Activated T-helper 1 cell treated with anti-CD3 and anti-CD28 coated beads, Interleukin-2, amount 50 U/mL, for 16 hours (primary cell): ENCODE measurements at places on chromosomes 7 and 10.

DNA sequence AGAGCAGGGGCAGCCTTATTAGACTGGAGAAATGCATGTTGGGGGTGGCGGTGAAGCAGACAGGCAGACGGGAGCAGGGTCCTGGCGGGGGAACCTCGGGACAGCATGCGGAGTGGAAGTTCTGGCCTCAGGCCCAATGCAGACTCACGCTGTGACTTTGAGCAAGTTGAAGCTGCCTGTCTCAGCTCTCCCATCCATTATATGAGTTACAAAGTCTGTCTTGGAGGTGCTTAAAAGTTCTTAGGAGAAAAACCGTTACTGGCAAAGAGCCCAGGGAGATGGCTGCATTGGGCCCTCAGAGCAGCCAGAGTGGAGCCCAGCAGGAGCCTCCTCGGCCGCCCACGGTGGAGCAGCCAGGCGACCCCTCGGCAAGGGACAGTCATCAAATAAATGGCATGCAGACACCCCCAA is 509.5 kb downstream of the PLXNA4 start:
- no peak for DNase-seq

DNA sequence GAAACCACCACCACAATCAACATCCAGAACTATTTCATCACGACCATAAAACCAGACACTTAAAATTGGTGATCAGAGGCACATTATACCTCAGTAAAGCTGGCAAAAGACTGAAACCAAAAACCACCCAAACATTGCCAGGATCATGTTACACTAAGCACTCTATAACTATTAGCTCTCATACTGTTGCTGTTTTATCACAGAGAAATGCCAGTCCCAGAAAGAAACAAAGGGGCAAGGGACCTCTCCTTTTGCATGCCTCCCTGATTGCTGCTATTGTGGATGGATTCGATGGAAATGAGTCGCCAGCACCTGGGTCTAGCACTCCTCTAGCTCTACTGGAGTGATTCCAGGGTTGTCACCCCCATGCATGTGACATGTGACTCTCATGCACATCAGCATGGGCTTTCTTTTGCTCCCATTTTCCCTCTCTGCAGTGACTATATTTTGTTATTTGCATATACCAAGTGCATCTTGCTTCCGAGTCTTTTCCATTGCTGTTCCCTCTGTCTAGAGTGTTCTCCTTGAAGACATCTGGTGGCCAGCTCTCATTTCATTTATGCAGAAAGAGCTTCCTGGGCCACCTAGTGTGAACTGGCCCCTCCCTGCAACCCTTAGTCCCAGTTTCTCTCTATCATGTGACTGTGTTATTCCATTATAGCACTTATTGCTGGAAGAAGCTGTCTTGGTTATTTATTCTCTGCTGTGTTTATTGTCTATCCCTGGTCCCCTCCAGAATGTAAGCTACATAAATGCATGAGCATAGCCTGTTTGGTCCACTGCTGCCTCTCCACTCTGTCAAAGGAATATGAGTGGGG is 300.6 kb downstream of the PLXNA4 start:
- no peak for DNase-seq

DNA sequence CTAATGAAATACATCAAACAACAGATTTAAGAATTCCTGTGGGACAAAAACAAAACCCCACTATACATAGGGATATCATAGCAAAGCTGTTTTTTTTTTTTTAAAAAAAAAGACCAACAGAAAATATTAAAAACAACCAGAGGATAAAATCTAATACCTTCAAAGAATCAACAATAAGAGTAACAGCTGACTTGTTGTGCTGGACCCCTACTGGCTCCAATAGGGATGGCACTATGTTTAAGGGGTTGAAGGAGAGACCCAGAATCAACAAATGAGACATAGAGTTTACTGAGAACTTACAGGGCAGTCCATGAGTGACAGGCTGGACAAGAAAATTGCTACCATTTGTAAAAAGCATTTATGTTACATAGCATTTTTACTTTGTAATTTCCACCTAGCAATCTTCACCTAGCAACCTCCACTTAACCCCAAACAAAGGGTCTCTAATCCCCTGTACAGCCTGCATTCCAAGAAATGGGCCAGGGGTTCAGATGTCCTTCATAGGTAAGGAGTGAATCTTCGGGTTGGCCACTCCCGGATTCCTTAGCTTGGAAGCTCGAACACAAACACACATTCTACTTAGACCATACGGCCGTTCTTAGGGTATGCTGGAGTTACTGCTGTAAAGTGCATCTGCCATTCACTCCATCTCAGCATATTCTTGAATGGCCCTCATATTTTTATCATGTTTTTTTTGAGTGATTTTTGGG is 25.8 kb downstream of the ASZ1 start:
- DNase-seq, result no peak

GRCh38 chr7:90187507-90188050 is 24.0 kb upstream of the STEAP2 start:
- DNase-seq, result no peak

GRCh38 chr7:1649751-1650326 is 20.2 kb upstream of the ELFN1 start:
- no peak for DNase-seq

- DNase-seq, result no peak
Measured at GRCh38 chr7:92674379-92674778, 84.2 kb upstream of the FAM133B start.

- no peak for DNase-seq
Measured at GRCh38 chr10:80473096-80473657, 19.1 kb downstream of the TSPAN14 start.

DNA sequence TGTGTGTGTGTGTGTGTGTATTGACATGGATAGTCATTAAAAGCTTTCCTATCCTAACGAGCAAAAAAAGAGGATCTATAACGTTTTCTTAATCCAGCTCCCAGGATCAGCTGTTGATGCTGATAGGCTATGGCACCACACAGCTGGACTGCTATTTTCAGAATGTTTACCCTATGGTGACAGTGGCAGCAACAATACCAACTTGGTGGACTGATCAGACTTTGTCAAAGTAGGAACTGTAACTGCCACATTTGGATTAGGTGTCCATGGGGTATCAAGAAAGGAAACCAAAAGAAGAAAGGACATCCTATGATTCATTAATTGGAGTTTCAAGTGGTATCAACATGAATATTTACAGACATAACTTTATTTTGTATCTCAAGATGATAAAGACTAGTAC is 2.7 kb upstream of the CLEC5A start:
- DNase-seq, result no peak

GRCh38 chr7:19852192-19852591 is 78.8 kb upstream of the TMEM196 start:
- no peak for DNase-seq

GRCh38 chr10:9656386-9656785 is 1361.3 kb upstream of the CELF2 start:
- no peak for DNase-seq

GRCh38 chr10:29600067-29600466 is 34.7 kb downstream of the SVIL start:
- DNase-seq, result no peak

- no peak for DNase-seq
Measured at GRCh38 chr10:55897490-55897921, 463.6 kb downstream of the ZWINT start.

DNA sequence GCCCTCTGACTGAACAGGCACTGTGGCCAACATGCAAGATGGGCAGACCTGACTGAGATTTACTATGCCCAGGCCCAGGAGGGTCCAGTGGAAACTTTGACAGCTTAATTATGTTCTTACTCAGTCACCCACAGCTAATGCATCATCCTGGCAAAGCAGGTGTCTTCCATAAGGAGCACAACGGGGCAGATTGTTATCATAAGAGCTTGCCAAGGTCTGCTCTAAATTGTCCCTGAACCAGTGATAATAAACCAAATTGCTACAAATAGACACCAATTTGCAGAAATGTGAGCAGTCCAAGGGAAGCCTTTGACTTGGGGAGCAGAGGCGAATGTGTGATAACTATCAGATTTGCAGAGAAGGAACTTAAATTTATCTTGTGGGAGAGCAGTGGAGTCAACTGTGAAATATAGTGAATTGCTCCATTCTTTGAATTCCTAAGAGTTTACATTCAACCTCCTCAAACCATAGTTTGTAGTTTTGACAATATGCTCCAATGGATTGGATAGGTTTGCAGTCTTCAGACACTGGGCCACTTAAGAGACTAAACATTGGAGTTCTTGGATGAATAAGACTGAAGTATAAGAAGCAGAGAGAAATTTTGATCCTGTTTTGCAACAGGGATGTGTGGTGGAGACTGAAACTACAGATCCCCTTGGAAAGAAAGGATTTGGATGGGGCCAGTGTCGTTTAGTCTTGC is 494.7 kb downstream of the CCSER2 start:
- DNase-seq, result no peak

- DNase-seq, result no peak
Measured at GRCh38 chr7:23594879-23595604, 2.1 kb upstream of the CCDC126 start.

GRCh38 chr10:115882021-115882420 is 391.0 kb downstream of the GFRA1 start:
- DNase-seq, result no peak

DNA sequence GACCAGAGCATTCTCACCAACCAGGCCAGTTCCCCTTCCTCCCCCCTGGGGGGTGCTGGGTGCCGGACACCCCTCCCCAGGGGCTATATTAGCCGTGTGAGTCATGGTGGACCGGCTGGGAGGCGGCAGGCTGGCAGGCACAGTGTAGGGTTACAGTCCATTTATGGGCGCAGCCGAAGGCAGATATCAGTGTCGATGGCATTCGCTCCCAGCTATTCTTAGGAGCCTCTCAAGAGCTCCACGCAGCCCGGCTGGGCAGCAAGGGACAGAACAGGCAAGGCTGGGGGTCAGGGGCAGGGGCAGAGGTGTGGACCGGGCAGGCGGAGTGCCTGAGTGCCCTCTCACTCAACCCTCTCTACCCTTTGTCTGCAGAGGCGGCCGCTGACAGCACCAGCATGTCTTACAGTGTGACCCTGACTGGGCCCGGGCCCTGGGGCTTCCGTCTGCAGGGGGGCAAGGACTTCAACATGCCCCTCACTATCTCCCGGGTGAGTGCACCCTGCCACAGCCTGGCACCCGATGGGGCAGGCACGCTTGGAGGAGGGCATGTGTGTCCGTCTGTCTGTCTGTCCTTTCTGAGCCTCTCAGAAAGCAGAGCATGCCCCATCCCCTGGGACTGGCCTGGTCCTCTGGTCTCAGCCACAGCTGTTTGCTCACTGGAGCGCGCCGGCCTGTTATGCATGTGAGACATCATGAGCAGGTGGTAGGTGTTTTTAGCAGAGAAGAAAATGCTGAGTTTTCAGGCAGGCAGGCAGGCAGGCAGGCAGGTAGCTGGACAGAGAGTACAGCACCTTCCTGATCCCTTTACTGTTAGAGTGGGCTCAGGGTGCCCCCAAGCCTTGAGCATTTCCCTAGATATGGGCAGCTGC is at the start of gene LDB3:
LDB3 (plus strand) TSS at position 215 of the 869 bp plus-strand sequence; CDS start at position 396, 181 bp downstream.
- DNase-seq, result no peak

- DNase-seq, result no peak
Measured at GRCh38 chr10:132096863-132097478, 31.2 kb downstream of the JAKMIP3 start.

GRCh38 chr7:28389504-28390395 is 22.6 kb upstream of the CREB5 start:
- no peak for DNase-seq

- DNase-seq, result no peak
Measured at GRCh38 chr7:4807598-4808016, 32.2 kb downstream of the AP5Z1 start.

- DNase-seq, result no peak
Measured at GRCh38 chr7:127961786-127962453, 69.3 kb downstream of the LRRC4 start.

DNA sequence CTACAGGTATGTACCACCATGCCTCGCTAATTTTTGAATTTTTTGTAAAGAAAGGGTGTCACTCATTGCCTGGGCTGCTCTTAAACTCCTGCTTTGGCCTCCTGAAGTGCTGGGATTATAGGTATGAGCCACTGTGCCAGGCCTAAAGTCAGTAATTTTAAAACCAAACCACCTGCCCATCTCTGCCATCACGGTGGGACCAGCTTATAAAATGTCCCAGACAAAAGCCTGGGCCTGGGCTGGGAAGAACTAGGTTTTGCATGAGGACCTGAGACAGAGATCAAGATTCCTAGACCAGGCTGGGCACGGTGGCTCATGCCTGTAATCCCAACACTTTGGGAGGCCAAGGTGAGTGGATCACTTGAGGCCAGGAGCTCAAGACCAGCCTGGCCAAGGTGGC is 395.6 kb downstream of the CALN1 start:
- DNase-seq, result no peak

GRCh38 chr7:38671911-38672905 is 41.0 kb upstream of the AMPH start:
- DNase-seq, result no peak

- DNase-seq, result no peak
Measured at GRCh38 chr10:77556990-77557601, 80.5 kb downstream of the KCNMA1 start.

DNA sequence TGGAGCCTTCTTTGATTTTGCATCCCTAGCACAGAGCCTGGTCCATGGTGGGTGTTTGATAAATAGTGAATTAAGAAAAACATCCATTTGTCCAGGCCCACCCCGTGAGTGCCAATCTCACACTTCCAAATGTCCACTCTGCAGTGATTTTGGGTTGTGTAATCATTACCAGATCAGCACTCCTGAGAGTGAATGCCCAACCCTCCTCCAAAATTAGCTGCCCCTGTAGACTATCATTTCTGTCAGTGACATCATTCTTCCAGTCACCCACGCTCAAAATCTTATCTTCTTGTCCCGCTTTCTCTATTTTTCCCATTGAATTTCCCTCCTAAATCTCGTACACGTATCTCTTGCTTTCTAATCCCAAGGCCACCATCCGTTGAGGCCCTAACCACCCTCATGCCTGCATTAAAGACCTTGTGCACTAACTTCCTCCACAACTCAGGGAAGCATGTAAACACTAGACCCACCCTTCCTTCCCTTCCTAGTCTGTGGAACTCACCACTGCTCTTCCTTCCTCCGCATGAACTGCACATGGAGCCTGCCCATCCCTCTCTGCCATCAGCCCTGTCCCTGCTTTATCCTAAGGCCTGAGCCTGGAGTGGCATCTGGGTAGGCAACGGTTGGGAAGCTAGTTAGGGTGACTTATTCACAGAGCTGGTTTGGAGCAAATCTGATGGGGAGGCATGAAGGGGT is 32.8 kb downstream of the PIK3AP1 start:
- DNase-seq, result no peak

DNA sequence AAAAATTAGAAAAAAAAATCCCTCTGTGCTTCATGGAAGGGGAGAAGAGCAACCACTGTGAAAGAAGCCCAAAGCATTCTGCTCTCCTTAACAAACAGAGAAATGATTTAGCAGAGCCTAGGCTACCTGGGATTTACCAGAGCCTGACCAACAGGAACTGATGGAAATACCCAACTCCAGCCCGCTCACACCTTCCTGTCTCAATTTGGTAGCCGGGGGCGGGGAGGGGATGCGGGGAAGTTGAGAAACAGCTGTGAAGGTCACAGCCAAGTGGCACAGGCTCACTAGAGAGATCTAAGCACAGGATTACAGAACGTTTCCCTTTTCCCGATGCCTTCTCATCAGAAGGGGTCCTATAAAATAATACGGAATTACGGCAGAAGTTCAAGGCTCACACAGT is 17.6 kb downstream of the RSU1 start:
- DNase-seq, result no peak

DNA sequence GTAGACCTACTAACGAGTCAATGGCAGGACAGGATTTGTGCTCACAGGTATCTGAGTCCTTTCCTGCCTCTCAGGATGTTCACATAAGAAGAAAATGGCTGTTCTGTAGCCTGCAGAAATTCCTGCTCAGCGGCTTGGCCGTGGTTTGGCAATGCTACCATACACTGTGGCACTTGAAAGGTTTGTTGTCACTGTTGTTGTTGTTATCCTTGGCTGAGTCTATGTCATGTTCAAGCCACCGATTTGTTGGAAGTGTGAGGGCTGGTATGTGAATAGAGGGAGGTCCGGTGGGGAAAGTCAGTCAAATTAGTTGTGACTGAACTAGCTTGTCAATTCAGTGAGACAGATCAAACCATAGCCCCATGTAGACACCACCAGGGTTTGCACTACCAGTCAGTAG is 199.9 kb downstream of the TRIL start:
- no peak for DNase-seq
